Posterior vena cava (tissue), 2 donors: ENCODE measurements at places on chromosomes 2 and 18.
A peak's percentile ranks its signal among the peaks of the same experiment; 100 is the strongest.

- no peak for DNase-seq
Measured at GRCh38 chr2:189599245-189599644, 18.7 kb upstream of the SLC40A1 start.

GRCh38 chr18:2482706-2483475, 88.4 kb downstream of the METTL4 start:
- DNase-seq = no peak

DNA sequence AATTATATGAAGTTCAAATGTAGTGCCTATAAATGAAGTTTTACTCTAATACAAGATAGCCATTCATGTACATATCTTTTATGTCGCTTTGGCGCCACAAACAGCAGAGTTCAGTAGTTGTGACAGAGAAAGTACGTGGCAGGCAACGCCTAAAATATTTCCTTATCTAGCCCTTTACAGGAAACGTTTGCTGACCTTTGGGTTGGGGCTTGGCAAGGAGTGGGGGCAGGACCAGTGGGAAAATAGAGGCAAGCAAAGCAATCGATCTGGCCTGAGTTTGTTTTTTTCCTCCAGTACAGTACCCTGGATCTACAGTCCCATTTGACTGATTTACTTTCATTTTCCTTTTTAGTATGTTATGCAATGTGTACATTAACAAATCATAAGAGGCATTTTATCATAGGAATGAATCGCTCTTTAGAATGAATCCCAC, 13.1 kb downstream of the CCDC68 start:
- no peak for DNase-seq

DNA sequence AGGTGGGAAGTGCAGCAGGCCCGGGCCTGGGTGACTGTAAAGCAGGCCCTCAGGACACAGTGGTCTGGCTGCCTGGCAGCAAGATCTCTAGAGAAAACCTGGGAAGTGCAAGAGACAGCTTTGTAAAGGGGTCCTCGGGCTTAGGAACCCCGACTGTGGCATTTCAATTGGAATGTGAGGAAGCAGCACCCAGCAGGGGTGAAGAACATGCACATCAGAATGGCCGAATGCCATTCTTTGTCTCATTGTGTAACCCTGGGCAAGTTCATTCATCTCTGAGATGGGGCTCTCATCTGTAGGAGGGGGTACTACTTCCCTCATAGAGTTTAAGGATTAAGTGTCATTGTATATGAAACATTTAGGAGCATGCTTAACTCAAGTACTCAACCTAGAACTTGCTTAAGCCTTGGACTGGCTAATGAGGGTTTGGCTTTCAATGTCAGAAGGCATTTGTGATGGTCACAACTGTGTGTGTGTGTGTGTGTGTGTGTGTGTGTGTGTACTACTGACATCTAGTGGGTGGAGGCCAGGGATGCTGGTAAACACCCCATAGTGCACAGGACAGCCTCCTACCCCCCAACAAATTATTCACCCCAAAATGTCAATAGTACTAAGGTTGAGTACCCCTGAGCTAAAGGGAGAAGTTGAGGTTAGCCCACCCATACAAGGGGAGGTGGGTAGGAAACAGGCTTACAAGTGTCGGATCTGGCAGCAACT, 29.3 kb downstream of the MEX3C start:
- no peak for DNase-seq

GRCh38 chr2:53629001-53629400, 138.6 kb upstream of the CHAC2 start:
- no peak for DNase-seq

- no peak for DNase-seq
Measured at GRCh38 chr18:57022716-57023115, 124.2 kb upstream of the BOD1L2 start.

DNA sequence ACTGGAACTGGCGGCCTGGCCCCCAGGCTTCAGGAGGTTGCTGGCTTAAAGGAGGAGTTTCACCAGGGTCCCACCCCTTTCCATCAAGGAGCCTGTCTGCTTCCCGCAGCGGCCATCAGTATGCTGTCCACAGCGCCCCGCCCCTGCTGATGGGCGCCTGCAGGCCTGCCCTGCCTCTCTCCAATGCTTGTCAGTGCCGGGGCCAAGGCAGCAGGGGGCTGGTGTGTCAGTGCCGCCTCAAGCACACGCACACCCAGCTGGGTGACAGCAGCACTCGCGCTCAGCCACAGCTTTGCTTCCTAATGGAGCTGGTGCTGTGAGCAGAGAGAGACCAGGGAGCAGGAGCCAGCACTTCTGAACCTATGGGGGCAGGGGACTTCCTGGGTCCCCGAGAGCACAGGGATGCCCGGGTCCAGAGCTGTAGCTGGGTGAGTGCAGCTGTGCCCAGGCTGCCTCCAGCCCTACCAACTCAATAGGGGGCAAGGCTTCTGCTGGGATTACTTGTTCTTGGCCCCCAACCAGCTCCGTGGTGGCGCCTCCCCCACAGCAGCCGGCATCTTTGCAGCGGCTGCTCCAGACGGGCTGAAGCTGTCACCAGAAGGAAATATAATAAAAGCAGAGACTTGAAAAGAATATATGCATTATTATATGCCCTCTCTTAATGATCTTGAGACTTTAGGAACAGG, 377.2 kb upstream of the LRATD1 start:
- DNase-seq = peak; percentile 57

GRCh38 chr2:226362980-226363379, 436.6 kb downstream of the IRS1 start:
- no peak for DNase-seq

- no peak for DNase-seq
Measured at GRCh38 chr18:77899972-77900754, 650.5 kb downstream of the GALR1 start.

- DNase-seq = no peak
Measured at GRCh38 chr18:3481696-3482210, 31.8 kb downstream of the TGIF1 start.

DNA sequence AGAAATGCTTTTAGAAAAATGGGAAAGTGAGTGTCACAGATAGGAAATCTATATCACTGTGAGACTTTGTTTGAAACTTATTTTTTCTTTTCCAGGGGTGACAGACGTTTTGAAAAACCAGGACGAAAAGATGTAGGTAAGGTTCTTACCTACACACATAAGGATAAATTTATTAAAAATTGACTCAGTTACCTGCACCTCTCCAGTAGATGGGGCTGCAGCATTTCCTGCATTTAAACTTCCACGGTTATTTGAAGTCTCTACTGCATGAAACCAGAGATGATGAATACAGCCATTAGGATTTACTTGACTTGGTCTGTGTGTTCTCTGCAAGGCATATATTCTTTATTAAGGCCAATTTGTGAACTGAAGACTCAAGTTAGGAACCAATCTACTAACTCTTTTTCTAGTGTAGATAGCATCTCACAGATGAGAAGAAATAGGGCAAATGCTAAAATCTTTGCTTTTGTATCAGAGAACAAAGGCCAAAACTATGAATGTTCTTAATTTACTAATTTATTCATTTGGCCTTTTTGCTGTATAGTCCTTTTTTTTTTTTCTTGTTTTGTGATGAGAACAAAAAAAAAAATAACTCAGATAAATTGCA, 15.0 kb downstream of the KCNJ13 start:
- no peak for DNase-seq

DNA sequence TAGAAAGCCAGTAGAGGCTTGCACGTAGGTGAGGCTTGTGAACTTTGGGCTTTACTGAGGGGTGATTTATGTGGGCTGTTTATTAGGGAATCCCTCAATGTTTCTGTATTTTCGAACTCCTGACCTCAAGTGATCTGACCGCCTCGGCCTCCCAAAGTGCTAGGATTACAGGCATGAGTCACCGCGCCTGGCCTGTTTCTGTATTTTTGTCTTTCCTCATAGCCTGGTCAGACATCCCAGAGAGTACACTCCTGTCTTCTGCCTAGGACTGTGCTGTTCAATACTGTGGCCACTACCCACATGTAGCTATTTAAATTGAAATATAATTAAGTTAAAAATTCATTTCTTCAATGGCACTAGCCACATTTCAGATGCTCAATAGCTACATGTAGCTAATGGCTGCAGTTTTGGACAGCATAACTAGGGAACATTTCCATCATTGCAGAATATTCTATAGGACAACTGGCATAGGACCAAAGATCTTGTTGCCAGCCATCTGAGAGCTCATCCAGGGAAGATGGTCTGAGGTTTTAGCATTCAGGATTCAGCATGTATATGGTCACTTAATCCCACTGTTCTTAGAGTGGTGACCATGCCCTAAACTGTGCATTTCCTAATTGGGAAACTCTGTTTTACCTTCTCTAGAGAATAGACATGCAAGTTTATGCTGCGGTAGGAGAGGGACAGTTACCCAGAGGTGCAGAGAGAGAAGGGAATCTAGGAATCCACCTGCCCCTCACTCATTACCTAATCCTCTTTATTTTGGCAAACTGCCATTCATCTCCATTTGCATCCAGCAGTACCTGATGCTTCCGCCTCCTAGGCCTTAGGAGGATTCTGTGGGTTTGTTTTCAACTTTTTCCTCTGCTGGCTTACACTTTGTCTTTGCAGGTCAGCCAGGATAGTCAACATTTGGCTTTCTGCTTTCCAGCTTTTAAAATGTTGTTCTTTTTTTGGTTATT, 64.4 kb downstream of the LCLAT1 start:
- no peak for DNase-seq
